ENCODE measurements at places on chromosomes 2 and 18. TPM values are rescaled to one million over a fixed set of nuclear protein-coding genes. Genes with fewer than 3 reads are reported as not detected.

GRCh38 chr2:210842896-210843295 lies 286.5 kb downstream of the CPS1 start:
- no peak overlapping the region for H3K27ac ChIP-seq
- H3K4me3 ChIP-seq = no peak overlapping the region
- DNase-seq = no peak
- peaks cover 5% of the 10 kb centered on the region for H3K4me1 ChIP-seq
- H3K27me3 ChIP-seq = no peaks in the 10 kb centered on the region
- H3K36me3 ChIP-seq = no peaks in the 10 kb centered on the region

GRCh38 chr2:23320058-23320457 lies 64.9 kb upstream of the KLHL29 start:
- no peaks in the 10 kb centered on the region for H3K4me1 ChIP-seq
- peaks cover 3% of the 10 kb centered on the region for H3K27me3 ChIP-seq
- no peak overlapping the region for H3K27ac ChIP-seq

GRCh38 chr2:221629468-221629867 lies 57.4 kb upstream of the EPHA4 start:
- DNase-seq = no peak
- H3K36me3 ChIP-seq = no peaks in the 10 kb centered on the region
- no peak overlapping the region for H3K27ac ChIP-seq
- no peaks in the 10 kb centered on the region for H3K27me3 ChIP-seq
- H3K4me1 ChIP-seq = no peaks in the 10 kb centered on the region
- no peak overlapping the region for H3K4me3 ChIP-seq

- no peaks in the 10 kb centered on the region for H3K4me1 ChIP-seq
- H3K36me3 ChIP-seq = no peaks in the 10 kb centered on the region
- DNase-seq = no peak
- H3K4me3 ChIP-seq = no peak overlapping the region
- no peaks in the 10 kb centered on the region for H3K27me3 ChIP-seq
Measured at GRCh38 chr2:53036196-53036595, 731.4 kb upstream of the CHAC2 start.

Gene HNRNPLL
- total RNA-seq = 79.9 TPM

Gene ARHGAP28
- 20.2 TPM for total RNA-seq

Gene SEPTIN10
- total RNA-seq = 104 TPM

Measured in neural crest cell (in vitro differentiated cells).